Endodermal cell (in vitro differentiated cells): ENCODE measurements at places on chromosomes 2 and 18.

DNA sequence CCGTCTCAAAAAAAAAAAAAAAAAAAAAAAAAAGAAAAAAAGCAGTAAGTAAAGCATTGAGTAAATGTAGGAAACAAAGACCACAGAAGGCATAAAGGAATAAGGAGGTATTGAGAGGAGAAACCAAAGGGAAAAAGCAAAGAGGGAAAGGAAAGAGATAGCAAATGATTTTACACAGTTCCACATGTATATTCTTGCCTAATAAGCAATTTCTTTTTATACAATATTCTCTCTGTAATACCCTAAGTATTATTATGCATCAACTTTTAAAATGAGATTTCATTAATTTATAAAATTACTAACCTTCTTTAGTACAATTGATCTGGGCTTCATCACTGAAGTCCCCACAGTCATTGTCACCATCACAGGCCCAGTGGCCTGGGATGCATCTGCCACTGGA lies 1180.9 kb downstream of the LRP1B start:
- no peak for DNase-seq

GRCh38 chr2:120875431-120875830 lies 139.8 kb downstream of the GLI2 start:
- no peak for DNase-seq

- DNase-seq = no peak
These were observed 1012.4 kb upstream of the CRIM1 start for GRCh38 chr2:35343135-35343534.

- DNase-seq = peak; percentile 77
These were observed 169.1 kb upstream of the TRIB2 start for GRCh38 chr2:12547566-12548170.

GRCh38 chr2:38666556-38666910 lies 619 bp downstream of the GALM start:
- no peak for DNase-seq
